NCI-H69 (cell line): ENCODE measurements at places on chromosomes 7 and 10.
A peak's percentile ranks its signal among the peaks of the same experiment; 100 is the strongest.

DNA sequence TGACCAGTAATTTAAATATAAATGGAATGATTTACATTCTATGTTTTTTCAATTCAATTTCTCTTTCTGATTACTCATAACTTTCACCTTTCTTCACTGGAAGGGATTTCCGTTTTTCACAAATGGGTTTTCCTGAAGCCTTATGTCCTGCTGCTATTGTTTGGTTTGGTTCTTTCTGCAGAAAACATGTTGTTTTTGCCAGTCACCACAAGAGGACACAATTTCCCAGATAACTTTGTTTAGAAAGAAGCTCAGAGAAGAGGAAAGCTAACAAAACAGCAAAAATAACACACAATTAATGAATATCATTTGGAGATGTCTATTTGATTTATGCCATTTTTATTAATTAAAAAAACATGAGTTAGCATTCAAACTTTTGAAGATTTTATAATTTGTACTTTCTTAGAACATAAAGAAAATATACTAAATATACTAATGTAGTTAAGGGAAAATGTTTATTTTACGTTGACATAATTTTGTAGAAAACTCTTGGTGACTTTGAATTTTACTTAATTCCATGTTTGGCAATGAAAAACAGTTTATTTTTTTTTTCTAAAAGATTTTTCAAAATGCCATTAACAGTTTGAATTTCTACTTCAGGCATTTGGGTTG lies 4.6 kb upstream of the TWIST1 start:
- peak; percentile 88 for DNase-seq

- no peak for DNase-seq
These were observed 14.7 kb downstream of the ITIH2 start for GRCh38 chr10:7717767-7718166.

DNA sequence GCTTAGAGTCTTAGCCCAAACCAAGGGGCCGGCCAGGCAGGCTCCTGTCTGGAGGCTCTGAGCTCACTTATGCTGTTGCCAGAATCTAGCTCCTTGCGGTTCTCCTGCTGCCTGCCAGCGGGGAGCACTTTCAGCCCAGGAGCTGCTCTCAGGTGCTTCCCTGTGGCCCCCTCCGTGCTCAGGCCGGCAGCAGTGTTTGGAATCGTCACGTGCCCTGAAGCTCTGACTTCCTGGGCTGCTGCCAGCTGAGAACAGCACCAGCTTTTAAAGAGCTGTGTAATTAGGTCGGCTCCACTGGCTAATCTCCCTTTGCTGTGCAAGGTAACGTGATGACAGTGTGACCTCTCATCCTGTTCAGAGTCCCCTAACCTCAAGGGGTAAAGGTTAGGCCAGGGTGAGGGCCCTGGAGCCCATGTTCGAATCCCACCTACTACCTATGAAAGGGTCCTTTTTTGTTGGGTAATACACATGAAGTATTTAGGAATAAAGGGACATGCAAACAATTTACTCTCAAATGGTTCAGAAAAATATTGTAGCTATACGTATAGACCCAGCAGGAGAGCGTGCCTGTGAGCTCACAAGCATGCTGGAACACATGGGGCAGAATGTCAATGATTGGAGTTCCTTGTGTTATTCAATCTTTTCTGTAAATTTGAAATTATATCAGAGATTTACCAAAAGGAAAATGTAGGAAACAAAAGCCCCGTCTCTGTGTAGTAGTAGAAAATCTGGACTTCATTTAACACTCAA lies 16.6 kb downstream of the ZNF862 start:
- DNase-seq: peak; percentile 99

DNA sequence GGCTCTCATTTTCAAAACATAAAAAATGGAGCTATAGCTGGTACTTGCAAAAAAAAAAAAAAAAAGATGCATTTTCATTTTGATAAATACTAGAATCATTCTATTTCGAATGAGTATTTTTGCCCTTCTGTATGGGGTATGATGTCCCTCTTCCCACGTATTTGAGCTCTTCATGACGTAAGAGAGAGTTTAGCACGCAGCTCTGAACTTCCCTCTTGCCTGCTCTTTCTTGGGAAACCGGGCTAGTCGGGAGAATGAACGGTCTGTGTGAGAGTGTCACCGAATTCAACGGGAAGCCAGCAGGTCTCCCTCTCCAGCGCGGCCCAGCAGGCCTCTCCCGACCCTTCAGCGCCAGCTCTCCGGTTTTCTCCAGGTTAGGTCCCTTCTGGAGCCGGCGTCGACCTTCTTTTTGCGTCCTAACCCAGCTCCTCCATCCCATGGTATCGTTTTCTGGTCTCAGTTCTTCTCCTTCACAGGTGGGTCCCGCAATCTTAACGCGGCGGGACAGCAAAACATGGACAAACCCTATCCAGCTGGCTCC lies 159.2 kb upstream of the PITRM1 start:
- DNase-seq: no peak

DNA sequence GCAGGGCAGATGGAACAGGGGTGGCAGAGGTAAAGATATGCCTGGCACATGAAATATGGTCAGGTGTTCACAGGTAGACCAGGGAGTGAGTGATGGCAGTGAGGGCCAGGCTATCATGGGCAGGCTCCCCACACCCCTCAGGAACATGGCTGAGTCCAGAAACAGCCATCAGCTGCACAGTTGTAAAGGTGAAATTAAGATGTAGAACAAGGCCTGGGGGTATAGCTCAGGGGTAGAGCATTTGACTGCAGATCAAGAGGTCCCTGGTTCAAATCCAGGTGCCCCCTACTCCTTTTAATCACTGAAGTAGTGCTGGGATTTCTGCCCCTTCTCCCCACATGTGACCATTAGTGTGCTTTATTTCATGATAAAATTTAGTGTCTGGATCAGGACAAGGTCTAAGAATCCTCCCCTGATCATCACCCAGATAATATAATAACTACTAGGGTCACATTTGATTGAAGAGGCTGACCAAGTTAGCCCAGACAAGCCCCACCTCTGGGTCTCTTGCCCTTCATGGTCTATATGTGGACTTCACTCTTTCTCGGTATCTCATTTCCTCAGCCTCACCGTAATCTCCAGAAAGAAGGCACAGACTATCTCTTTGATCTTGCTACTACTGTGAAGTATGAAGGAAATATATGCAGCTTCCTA lies 69.0 kb downstream of the ZNF783 start:
- DNase-seq: peak; percentile 61

- peak; percentile 2 for DNase-seq
These were observed 29.3 kb downstream of the AFAP1L2 start for GRCh38 chr10:114375047-114375446.

- DNase-seq: no peak
These were observed 4.6 kb downstream of the CHST3 start for GRCh38 chr10:71968553-71969474.

GRCh38 chr7:128954150-128954549 lies 16.4 kb downstream of the IRF5 start:
- DNase-seq: no peak

DNA sequence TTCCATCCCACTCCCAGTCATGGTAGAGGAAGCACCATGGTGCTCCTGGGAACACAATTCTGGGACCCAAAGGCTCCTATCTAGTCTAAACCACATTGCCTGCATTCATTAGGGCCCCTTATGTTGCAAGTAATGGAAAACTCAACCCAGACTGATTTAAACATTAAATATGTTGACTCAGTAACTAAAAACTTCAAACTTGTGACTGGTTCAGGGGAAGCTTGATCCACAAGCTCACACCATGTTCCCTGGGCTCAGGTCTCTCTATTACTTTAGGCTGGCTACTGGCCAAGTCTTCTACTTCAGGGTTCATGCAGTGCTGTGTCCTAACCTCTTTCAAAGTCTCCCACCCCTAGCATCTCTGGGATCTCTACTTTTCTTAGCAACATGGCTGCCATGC lies 13.1 kb downstream of the WNT16 start:
- peak; percentile 49 for DNase-seq

DNA sequence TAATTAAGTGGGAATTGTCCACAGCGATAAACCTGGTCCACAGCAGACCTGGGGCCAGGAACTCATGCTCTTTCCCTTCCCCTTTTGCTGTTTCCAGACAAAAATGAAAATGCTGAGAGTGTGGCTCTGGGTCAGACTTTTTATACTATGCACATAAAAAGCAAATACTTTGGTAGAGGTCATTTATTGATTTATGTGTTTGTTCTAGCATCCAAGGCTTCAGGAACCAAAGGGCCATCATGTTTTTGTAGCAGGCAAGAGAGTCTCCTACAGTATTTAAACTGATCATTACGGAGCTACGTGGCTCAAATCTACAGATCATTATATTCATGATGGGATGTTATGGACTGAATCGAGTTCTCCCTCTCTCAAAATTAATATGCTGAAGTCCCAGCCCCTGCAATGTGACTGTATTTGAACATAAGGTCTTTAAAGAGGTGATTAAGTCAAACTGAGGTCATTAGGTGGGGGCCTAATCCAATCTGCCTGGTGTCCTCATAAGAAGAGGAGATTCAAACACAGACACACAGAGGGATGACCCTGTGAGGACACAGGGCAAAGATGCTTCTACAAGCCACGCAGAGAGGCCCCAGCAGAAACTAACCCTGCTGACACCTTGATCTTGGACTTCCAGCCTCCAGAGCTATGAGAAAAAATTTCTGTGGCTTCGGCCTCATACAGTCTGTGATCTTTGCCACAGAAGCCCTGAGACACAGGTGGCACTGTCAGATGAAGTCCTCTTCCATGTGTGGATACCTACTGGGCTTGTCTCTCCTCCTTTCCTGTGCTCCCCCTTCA lies 46.1 kb upstream of the RNF32 start:
- no peak for DNase-seq

DNA sequence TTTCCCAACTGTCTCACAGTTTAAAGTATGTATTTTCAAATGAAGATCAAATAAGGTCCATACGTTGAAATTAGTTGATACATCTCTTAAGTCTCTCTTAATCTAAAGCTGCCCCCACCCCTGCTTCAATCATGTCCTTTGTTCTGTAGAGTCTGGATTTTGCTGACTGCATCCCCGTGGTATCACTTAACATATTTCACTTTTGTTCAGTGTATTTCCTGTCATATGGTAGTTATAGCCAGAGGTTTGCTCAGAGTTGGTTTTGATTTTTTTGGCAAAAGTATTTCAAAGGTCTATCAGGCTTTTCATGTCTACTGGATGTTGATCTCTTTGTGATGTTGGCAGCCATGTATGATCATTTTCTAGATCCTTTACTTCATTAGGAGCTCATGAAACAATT lies 54.4 kb upstream of the ARID5B start:
- DNase-seq: no peak

GRCh38 chr7:111486472-111487142 lies 75.7 kb downstream of the IMMP2L start:
- DNase-seq: peak; percentile 83

DNA sequence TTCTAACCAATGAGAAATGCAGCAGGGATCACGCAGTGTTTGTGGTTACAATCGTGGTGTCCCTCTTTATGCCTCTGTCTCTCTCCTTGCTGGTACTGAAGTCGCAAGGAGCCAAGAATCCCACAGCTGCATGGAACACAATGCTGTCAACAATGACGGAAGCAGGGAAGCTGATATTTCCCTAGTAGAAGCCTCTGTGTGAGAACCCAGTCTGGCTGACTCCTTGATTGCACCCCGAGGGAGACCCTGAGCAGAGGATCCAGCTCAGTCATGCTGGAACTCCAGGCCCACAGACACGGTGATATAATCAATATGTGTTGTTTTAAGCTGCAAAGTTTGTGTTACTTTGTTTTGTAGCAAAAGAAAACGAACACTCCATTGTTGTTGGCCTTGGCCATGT lies 677.9 kb downstream of the PARD3 start:
- DNase-seq: no peak

DNA sequence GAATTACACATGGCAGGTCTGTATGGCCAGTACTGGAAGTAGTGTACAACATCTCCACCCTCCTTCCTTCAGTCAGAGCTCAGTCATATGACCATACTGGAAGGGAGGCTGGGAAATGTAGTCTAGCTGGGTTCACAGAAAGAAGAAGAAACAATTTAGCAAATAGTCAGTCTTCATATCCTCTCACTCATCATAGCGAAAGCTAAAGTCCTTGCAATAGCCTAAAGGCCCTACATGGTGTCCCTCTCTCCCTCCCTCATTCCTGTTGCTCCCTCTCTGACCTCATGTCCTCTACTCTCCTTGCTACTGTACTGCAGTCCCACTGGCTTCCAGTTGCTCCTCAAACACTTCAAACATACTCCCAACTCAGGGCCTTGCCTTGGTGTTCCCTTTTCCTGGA lies 4.3 kb upstream of the CALU start:
- no peak for DNase-seq

- peak; percentile 70 for DNase-seq
These were observed 150.2 kb downstream of the REEP3 start for GRCh38 chr10:63671317-63671937.

GRCh38 chr10:132584081-132584480 lies 46.5 kb downstream of the INPP5A start:
- no peak for DNase-seq

DNA sequence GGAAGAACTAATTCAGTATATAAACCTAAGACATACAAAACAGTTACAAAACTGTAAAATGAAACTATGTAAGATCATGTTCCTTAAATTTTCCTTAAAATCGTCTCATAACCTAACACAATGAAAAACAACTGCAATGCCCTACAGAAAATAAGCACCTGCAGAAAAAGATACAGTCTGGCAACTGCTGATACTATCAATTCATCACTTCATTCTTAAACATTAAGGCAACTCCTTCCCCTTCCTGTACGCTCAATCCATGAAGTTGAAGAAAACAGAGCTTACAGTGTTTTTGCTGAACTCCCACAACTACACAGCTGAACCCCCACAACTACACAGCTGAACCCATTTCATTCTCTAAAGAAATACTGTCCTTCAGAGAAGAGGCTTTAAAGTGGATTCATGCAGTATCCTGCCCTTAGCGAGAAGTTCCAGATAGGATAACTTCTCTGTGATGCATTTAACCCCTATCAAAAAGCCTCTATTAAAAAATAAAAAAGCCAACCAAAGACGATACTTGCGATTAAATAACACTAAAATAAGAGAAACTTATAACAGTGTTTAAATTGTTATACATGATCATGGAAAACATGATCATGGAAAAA lies 50.0 kb downstream of the JMJD1C start:
- DNase-seq: no peak

GRCh38 chr10:112797197-112797596 lies 152.8 kb upstream of the TCF7L2 start:
- no peak for DNase-seq

GRCh38 chr10:129219364-129219763 lies 247.7 kb upstream of the MGMT start:
- no peak for DNase-seq

GRCh38 chr7:22715969-22716368 lies 11.0 kb upstream of the IL6 start:
- DNase-seq: no peak
